Thyroid gland (tissue), 4 donors: ENCODE measurements at places on chromosomes 4 and X.

- H3K4me3 ChIP-seq, result no peak overlapping the region
- no peaks in the 10 kb centered on the region for H3K36me3 ChIP-seq
- no peak overlapping the region for H3K27ac ChIP-seq
- peaks cover 12% of the 10 kb centered on the region for H3K4me1 ChIP-seq
- H3K27me3 ChIP-seq, result no peaks in the 10 kb centered on the region
Observed at GRCh38 chr4:107619066-107619465, 101.0 kb downstream of the PAPSS1 start.

GRCh38 chr4:140926672-140927071 lies 170.5 kb upstream of the TBC1D9 start:
- H3K36me3 ChIP-seq, result no peaks in the 10 kb centered on the region
- no peak overlapping the region for H3K27ac ChIP-seq
- no peak overlapping the region for H3K4me3 ChIP-seq
- DNase-seq, result no peak

GRCh38 chrX:134806707-134807038 lies 148.4 kb upstream of the PLAC1 start:
- no peaks in the 10 kb centered on the region for H3K36me3 ChIP-seq
- DNase-seq, result no peak
- H3K27me3 ChIP-seq, result no peaks in the 10 kb centered on the region
- H3K4me1 ChIP-seq, result no peaks in the 10 kb centered on the region
- peak overlapping the region; percentile 41 for H3K4me3 ChIP-seq

GRCh38 chr4:93896516-93896915 lies 68.0 kb downstream of the ATOH1 start:
- H3K36me3 ChIP-seq, result no peaks in the 10 kb centered on the region
- H3K27ac ChIP-seq, result no peak overlapping the region
- no peak for DNase-seq
- H3K4me3 ChIP-seq, result no peak overlapping the region

- DNase-seq, result no peak
- no peak overlapping the region for H3K27ac ChIP-seq
- no peaks in the 10 kb centered on the region for H3K27me3 ChIP-seq
- no peaks in the 10 kb centered on the region for H3K4me1 ChIP-seq
Observed at GRCh38 chrX:599837-600715, 30.5 kb upstream of the SHOX start.

GRCh38 chr4:137390707-137391106 lies 141.6 kb downstream of the PCDH18 start:
- no peak overlapping the region for H3K27ac ChIP-seq
- H3K4me3 ChIP-seq, result no peak overlapping the region
- H3K4me1 ChIP-seq, result no peaks in the 10 kb centered on the region
- H3K36me3 ChIP-seq, result no peaks in the 10 kb centered on the region

DNA sequence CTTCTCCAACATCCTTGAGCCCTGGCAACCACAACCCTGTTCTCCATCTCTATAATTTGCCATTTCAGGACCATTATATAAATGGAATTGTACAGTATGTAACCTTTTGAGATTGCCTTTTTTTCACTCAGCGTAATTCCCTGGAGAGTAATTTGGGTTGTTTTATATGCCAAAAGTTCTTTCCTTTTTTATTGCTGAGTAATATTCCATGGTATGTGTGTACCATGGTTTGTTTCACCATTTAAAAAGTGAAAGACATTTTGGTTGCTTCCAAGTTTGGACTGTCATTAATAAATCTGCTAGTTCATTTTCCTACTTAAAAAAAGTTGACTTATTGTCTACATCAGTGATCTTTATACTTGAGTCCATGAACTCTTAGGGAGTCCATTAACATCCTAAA lies 33.0 kb upstream of the SMIM10 start:
- no peaks in the 10 kb centered on the region for H3K27me3 ChIP-seq
- H3K27ac ChIP-seq, result no peak overlapping the region
- no peaks in the 10 kb centered on the region for H3K36me3 ChIP-seq
- no peak overlapping the region for H3K4me3 ChIP-seq

GRCh38 chr4:127239902-127240763 lies 392.6 kb upstream of the INTU start:
- no peak overlapping the region for H3K4me3 ChIP-seq
- no peaks in the 10 kb centered on the region for H3K27me3 ChIP-seq
- no peak for DNase-seq
- H3K27ac ChIP-seq, result no peak overlapping the region
- no peaks in the 10 kb centered on the region for H3K4me1 ChIP-seq

DNA sequence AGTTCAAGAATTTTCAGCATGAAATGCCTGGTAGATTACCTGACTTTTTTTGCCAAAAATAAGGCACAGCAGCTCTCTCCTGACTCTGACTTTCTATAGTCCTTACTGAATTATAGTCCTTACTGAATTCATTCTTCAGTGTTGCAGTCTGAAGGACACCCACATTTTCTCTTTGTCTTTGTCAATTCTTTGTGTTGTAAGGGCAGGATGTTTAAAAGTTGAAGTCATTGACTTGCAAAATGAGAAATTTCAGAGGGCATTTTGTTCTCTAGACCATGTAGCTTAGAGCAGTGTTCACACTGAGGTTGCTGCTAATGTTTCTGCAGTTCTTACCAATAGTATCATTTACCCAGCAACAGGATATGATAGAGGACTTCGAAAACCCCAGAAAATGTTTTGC lies 168.0 kb downstream of the SOWAHB start:
- DNase-seq, result no peak
- peaks cover under 1% of the 10 kb centered on the region for H3K4me1 ChIP-seq
- H3K36me3 ChIP-seq, result no peaks in the 10 kb centered on the region

DNA sequence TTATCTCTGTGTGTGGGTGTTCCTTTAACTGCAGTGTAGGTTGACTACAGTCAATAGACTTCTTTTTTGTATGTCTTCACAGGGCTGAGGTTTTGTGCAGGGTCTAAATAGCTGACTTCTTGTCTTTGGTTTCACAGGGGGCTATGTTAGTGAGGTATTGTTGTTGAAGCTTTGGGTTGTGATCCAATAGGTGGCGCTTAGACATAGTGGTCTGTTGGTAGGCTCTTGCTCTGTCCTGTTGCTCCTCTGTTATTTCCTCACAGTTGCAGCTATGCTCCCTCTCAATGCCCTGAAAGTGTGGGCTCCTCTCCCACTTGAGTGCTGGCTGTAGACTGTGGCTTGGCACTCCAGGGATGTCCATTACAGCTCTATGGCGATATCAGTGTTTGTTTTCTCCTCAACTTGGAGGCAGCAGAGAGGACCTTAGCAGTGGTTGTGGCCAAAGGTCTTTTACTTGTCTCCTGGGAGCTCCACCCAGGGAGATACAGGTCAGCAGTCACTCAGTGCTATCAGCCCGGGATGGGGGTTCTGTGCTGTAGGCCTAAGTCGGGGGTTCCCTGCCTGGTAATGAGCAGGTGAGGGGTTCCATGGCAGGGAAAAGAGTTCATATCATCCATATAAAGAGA lies 14.0 kb downstream of the POF1B start:
- H3K36me3 ChIP-seq, result no peaks in the 10 kb centered on the region
- H3K4me3 ChIP-seq, result no peak overlapping the region
- DNase-seq, result no peak
- H3K27me3 ChIP-seq, result no peaks in the 10 kb centered on the region
